ENCODE measurements at places on chromosomes 4 and X. TPM values are rescaled to one million over a fixed set of nuclear protein-coding genes. Genes with fewer than 3 reads are reported as not detected.
A peak's percentile ranks its signal among the peaks of the same experiment; 100 is the strongest.

- DNase-seq: no peak
- no peaks in the 10 kb centered on the region for H3K4me1 ChIP-seq
- H3K36me3 ChIP-seq: no peaks in the 10 kb centered on the region
- no peaks in the 10 kb centered on the region for H3K27me3 ChIP-seq
- H3K4me3 ChIP-seq: no peak overlapping the region
Observed at GRCh38 chr4:166153548-166153947, 280.5 kb downstream of the TLL1 start.

AMER1 gene
- total RNA-seq: 25.9 TPM

GRCh38 chr4:101284546-101284945, 62.8 kb downstream of the PPP3CA start:
- DNase-seq: no peak
- H3K36me3 ChIP-seq: no peaks in the 10 kb centered on the region
- no peaks in the 10 kb centered on the region for H3K27me3 ChIP-seq
- no peak overlapping the region for H3K4me3 ChIP-seq
- H3K27ac ChIP-seq: no peak overlapping the region

DNA sequence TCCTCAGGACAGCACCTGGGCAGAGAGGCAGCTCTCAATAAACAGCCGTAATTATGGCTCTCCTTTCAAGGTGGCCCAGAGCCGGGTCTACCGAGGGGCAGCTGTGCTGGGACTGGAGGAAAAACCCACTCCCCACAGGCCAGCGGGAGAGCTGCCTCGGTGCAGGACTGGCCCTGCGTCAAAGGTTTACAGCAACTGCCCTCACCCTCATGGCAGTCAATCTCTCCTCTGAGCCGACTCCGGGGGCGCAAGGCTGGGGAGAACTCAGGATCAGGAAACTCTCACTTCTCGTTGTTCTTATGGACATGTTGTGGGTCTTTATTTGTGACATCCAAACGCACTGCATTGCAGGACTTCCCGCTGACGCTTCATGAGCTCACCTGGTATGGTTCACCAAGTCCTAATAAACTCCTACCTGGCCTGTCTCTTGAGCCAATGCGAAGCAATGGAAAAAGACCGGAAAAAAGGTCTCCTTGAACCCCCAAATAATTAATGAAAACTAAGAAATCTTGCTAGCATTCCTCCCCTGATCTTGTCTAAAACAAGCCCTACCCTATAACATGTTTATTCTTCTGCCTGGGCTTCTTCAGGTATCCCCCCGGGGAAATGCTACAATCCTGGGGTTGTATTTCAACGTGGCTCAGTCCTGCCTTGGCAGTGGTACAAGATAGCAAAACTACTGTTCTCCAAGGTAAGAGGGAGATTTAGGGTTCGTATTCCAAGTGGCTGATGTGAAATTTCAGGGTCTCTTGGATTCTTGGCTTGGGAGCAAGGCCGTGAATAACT, 50.1 kb upstream of the CDKN2AIP start:
- H3K27ac ChIP-seq: no peak overlapping the region
- no peak for DNase-seq
- no peak overlapping the region for H3K4me3 ChIP-seq
- H3K27me3 ChIP-seq: no peaks in the 10 kb centered on the region

KCNE5 gene
- 0.87 TPM for total RNA-seq

- H3K36me3 ChIP-seq: no peaks in the 10 kb centered on the region
- H3K27me3 ChIP-seq: no peaks in the 10 kb centered on the region
- no peaks in the 10 kb centered on the region for H3K4me1 ChIP-seq
- peak within 1 kb of the TSS; percentile 53 for H3K4me3 ChIP-seq
- peak; percentile 77 for DNase-seq
Observed at GRCh38 chrX:130339408-130340222, at the start of gene SLC25A14. TSS of gene SLC25A14 (plus strand) at chrX:130339919. CDS start at chrX:130340279, 360 bp downstream.

DNA sequence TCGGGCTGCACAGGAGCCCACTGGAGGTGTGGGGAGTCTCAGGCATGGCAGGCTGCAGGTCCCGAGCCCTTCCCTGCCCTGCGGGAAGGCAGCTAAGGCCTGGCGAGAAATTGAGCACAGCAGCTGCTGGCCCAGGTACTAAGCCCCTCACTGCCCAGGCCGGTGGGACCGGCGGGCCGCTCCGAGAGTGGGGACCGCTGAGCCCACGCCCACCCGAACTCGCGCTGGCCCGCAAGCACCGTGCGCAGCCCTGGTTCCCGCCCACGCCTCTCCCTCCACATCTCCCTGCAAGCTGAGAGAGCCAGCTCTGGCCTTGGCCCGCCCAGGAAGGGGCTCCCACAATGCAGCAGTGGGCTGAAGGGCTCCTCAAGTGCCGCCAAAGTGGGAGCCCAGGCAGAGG, 82.0 kb upstream of the NEIL3 start:
- no peaks in the 10 kb centered on the region for H3K4me1 ChIP-seq
- no peak overlapping the region for H3K27ac ChIP-seq
- no peaks in the 10 kb centered on the region for H3K36me3 ChIP-seq
- no peak for DNase-seq
- no peak overlapping the region for H3K4me3 ChIP-seq

DNA sequence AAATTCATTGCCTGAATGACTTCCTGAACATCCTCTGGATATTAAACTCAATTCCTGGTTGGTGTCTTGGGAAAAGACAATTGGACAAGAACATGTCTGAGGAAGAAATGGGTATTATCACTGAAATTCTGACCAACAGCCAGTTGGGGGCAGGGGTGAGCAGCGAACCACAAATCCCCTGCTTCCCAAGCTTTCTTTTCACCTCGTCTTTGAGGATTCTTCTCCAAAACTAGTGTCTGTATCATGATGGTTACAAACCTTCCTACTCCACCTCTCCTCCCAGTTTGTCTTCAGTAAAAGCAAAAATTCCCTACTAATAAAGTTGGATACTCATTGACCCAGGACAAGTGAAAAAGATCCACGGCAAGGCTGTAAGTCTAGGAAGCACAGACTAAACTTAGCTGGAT, 48.3 kb upstream of the WDR1 start:
- H3K27ac ChIP-seq: no peak overlapping the region
- H3K4me3 ChIP-seq: no peak overlapping the region
- peak; percentile 37 for DNase-seq
- no peaks in the 10 kb centered on the region for H3K36me3 ChIP-seq
- no peaks in the 10 kb centered on the region for H3K27me3 ChIP-seq

BEND2 gene
- total RNA-seq: not detected

DNA sequence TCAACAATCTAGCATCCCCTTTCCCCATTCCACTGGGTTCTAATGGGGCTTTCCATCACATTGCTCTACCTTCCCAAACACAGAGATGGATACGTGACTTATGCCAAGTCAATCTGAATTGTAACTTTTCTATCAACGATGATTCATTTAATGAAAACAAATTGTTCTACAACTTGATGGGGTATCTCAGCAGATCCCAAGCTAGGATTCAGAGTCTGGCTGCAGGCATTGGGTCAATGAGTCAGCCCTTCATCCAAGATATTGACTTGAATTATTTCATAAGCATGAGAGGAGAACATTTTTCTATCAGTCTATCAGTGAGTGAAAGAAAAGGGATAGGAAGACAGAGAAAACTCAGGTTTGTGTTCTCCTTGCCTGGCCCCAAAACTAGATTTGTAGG, 15.0 kb upstream of the HPGDS start:
- no peaks in the 10 kb centered on the region for H3K4me1 ChIP-seq
- H3K4me3 ChIP-seq: no peak overlapping the region
- no peaks in the 10 kb centered on the region for H3K27me3 ChIP-seq
- H3K36me3 ChIP-seq: no peaks in the 10 kb centered on the region
- no peak overlapping the region for H3K27ac ChIP-seq

DNA sequence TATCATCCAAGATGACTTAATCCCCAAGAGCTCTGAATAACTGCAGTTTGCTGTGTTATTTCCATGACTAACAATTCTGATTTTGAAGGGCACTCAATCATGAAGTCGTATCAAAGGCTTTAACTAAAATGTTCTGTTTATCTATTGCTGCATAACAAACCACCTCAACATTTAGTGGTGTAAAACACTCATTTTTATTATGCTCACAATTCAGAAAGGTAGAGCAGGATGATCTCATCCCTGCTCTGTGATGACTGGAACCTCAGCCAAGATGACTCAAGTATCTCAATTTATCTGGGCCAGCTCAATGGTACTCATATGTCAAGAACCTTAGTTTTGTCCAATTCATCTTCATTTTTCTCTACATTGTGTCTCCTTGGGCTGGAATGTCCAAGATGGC, 451.1 kb downstream of the PPARGC1A start:
- H3K36me3 ChIP-seq: no peaks in the 10 kb centered on the region
- no peak for DNase-seq
- no peak overlapping the region for H3K4me3 ChIP-seq
- H3K27ac ChIP-seq: no peak overlapping the region

TCEAL6 gene
- total RNA-seq: 4.5 TPM

SLC26A1 gene
- total RNA-seq: 1.1 TPM

- H3K36me3 ChIP-seq: no peaks in the 10 kb centered on the region
- H3K4me1 ChIP-seq: no peaks in the 10 kb centered on the region
- DNase-seq: no peak
Observed at GRCh38 chrX:118634336-118634735, 93.1 kb upstream of the IL13RA1 start.

DNA sequence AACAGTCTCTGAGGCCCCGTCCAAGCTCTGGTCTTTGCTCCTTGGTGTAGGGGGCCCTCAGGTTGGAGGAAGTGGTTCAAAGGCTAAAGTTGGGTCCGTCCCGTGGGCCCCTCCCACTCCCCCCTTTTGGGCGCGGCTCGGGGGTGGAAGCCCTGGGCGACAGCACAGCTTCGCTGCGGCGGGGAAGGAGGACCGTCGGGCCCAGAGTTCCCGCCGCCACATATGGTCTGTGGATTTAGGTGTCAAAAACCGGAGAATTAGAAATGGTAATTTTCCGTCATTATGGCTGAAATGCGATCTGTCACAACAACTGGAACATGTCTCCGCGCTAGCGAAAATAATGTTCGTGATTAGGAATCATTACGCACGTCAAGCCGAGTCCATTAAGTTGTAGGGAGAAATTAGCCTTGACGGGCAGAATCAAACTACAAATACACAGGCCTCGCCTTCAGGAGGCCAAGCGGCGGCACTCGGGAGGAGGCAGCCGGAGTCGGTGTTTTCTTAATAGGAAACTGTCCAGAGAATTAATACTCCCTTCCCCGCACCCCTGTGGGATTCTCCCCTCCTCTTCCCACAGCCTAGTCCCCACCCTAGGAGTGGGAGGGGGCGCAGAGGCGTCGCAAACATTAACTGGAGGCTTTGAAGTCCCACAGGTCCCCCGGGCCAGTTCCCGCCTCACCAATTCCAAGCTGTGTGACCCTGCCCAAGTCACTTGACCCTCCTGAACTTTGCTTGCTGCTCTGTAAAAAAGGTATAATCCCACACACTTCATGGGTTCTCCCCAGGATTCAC, 15.0 kb downstream of the NKX3-2 start:
- no peaks in the 10 kb centered on the region for H3K36me3 ChIP-seq
- H3K27me3 ChIP-seq: no peaks in the 10 kb centered on the region
- no peak overlapping the region for H3K4me3 ChIP-seq
- H3K27ac ChIP-seq: no peak overlapping the region
- DNase-seq: no peak

- DNase-seq: no peak
- H3K27me3 ChIP-seq: no peaks in the 10 kb centered on the region
- peaks cover 7% of the 10 kb centered on the region for H3K4me1 ChIP-seq
- H3K27ac ChIP-seq: peak overlapping the region; percentile 26
- H3K36me3 ChIP-seq: no peaks in the 10 kb centered on the region
Observed at GRCh38 chrX:110012818-110013485, 10.0 kb downstream of the TMEM164 start.

GRCh38 chr4:172055046-172055445, 241.8 kb downstream of the GALNTL6 start:
- H3K36me3 ChIP-seq: no peaks in the 10 kb centered on the region
- no peak for DNase-seq
- H3K27ac ChIP-seq: no peak overlapping the region

DNA sequence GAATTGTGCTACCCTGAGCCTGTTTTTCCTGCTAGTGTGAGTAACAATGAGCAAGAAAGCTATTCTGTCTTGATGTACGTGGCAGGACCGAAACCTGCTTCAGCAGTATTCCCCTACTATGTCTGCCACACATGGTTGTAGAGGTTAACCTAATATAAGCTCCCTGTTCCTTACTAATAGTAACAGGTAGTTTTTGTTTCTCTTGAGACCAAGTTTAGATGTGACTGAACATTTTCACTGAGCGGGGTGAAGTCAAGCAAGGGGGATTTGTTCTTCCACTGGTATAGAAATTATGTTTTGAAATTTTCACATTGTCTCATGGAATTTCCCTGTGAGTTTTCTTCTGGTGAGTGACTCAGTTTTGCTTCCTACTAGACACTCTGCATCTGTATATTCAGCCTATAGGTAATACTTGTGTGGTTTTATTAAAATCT, 37.3 kb downstream of the RRAGB start:
- DNase-seq: no peak
- no peak overlapping the region for H3K4me3 ChIP-seq
- no peaks in the 10 kb centered on the region for H3K36me3 ChIP-seq
- no peaks in the 10 kb centered on the region for H3K27me3 ChIP-seq
- no peaks in the 10 kb centered on the region for H3K4me1 ChIP-seq

SMIM10 gene
- 6.6 TPM for total RNA-seq

GRCh38 chr4:186192066-186192612, 772 bp downstream of the CYP4V2 start:
- peaks cover 6% of the 10 kb centered on the region for H3K4me1 ChIP-seq
- peak; percentile 63 for DNase-seq
- peak overlapping the region; percentile 97 for H3K27ac ChIP-seq
- H3K4me3 ChIP-seq: peak overlapping the region; percentile 79

SPATA4 gene
- not detected for total RNA-seq

DNA sequence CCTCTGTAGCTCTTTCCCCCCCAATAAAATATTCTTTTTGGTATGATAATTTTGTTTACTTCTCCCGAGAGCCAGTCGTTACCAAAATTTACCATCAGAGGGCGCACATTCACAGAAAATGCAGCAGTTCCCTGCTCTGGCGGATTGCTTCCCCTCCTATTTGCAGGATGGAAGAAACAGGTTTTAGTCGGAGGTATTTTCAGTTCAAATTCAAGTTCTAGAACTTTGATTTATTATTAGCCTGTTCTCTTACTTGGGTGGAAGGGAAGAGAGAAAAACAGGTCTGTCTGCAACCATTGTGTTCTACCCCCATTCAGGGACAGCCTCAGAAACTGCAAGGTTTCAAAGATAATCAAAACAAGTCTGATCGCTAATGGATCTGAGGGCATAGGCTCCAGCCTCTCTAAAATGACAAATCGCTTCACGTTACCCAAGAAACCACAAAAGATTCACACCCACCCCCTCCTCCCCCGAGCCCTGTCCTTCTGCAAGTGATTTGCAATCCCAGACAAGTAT, 263.8 kb upstream of the RPS6KA3 start:
- H3K4me1 ChIP-seq: no peaks in the 10 kb centered on the region
- peak; percentile 28 for DNase-seq
- H3K27me3 ChIP-seq: no peaks in the 10 kb centered on the region
- H3K4me3 ChIP-seq: no peak overlapping the region

- peak overlapping the region; percentile 39 for H3K4me3 ChIP-seq
- H3K36me3 ChIP-seq: no peaks in the 10 kb centered on the region
- H3K27me3 ChIP-seq: no peaks in the 10 kb centered on the region
- peak overlapping the region; percentile 79 for H3K27ac ChIP-seq
Observed at GRCh38 chr4:113146876-113147358, 97.5 kb downstream of the ANK2 start.

DMD gene
- total RNA-seq: 38.9 TPM
